Stimulated activated CD4-positive, alpha-beta T cell treated with anti-CD3 and anti-CD28 coated beads, TNF-alpha, amount 100 ng/mL, for 1 hour (primary cell): ENCODE measurements at places on chromosomes 2 and 18.

GRCh38 chr2:135175177-135175576, 123.1 kb downstream of the RAB3GAP1 start:
- DNase-seq = no peak

DNA sequence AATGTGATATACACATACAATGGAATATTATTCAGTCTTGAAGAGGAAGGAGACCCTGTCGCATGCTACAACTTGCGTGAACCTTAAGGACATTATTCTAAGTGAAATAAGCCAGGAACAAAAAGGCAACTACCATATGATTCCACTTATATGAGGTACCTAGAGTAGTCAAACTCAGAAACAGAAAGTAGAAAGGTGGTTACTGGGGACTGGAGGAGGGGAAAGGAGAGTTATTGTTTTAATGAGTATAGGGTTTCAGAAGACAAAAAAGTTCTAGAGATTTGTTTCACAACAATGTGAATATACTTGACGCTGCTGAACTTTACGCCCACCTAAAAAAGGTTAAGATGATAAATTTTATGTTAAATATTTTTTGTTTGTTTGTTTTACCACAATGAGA, 47.0 kb downstream of the CXCR4 start:
- DNase-seq = no peak

DNA sequence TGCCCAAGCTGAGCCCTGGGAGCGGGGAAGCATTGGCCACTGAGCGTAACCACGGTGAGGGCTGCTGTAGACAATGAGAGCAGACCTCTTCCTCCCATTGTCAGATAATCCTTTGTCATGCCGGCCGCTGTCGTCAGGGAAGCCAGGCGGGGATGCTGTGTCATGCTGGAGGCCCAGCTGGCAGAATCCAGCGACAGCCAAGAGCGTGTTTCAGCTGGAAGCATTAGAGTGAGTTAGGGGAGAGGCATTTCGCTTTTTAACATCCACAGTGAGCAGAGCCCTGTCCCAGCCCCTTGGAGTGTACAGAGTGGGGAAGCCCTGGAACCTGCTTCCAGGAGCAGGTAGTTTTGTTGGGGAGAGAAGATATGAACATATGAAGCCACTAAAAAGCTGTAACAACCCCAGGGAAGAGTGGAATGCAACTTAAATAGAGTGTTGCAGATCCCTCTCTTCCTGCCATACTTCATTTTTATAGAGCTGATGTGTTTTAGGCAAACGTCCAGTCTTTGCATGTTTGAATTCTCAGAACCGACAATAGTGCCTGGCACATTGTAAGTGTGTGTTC, 7.0 kb downstream of the CTIF start:
- DNase-seq = no peak

GRCh38 chr18:53422896-53423295, 801.6 kb downstream of the MBD2 start:
- DNase-seq = no peak

GRCh38 chr2:230068651-230069055, at the start of gene SLC16A14:
Gene SLC16A14, minus strand, starts transcription at chr2:230068924. Its CDS starts 9,572 bp downstream, at chr2:230059352.
- no peak for DNase-seq

- DNase-seq = no peak
These were observed 69.1 kb upstream of the DNAJC10 start for GRCh38 chr2:182646763-182647498.

- DNase-seq = no peak
These were observed 6.1 kb upstream of the CCDC195 start for GRCh38 chr2:224722250-224722649.

- no peak for DNase-seq
These were observed 630.7 kb downstream of the ZEB2 start for GRCh38 chr2:143889216-143889615.

GRCh38 chr2:227204452-227204851, 40.0 kb downstream of the COL4A3 start:
- DNase-seq = no peak

- no peak for DNase-seq
These were observed 57.9 kb upstream of the SPHKAP start for GRCh38 chr2:228239207-228239906.

GRCh38 chr2:237264480-237265219, 149.3 kb downstream of the COL6A3 start:
- DNase-seq = no peak

GRCh38 chr2:210049831-210050230, 47.4 kb downstream of the RPE start:
- DNase-seq = no peak

DNA sequence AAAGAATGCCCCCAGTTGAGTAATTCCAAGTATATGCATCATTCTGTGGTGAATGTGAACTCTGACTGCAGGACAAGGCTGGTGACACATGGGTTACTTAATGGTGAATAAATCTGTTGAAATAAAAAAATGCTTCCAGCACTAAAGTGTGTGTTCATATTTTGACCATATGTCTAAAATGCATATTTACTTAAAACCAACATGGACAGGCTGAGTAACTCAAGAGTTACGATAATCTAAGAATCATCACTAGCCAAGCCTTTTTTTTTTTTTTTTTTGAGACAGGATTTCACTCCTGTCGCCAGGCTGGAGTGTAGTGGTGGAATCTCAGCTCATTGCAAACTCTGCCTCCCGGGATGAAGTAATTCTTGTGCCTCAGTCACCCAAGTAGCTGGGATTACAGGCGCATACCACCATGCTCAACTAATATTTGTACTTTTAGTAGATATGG, 47.1 kb upstream of the CCBE1 start:
- DNase-seq = no peak

DNA sequence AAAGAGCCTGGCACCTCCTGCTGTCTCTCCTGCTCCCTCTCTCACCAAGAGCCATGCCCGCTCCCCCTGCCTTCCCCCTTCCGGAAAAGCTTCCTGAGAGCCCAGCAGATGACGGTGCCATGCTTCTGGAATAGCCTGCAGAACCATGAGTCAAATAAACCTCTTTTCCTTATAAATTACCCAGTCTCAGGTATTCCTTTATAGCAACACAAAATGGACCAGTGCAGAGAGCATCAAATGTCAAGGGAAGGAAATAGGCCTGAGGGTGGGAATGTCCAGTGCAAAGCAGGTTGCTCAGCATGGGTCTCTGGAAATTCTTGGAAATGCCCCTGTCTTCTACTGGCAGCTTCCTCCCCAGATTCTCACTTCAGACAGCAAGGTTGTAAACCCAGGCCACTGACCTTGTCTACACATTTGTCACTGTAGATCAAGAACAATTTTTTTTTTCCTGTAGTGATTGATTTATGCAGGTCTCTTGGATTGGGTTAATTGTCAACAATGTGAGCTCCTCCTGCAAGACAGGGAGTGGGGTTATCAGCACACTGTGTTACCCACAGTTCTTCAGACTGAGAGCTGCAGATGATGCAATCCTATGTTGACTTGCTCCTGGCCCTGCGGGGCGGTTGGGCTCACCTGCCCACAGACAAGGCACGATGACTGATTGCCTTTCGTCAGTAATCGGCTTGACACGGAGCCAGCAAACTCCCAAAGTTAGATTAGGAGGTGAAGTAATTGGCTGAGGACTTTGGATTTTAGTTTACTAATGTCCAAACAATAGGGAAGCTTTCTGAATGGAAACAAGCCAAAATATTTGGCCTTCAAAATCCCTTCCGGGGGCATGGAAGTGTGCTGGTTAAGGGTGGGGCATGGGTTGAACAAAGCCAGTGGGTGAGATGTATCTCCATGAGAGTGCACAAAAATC, 5.4 kb upstream of the BOD1L2 start:
- no peak for DNase-seq

DNA sequence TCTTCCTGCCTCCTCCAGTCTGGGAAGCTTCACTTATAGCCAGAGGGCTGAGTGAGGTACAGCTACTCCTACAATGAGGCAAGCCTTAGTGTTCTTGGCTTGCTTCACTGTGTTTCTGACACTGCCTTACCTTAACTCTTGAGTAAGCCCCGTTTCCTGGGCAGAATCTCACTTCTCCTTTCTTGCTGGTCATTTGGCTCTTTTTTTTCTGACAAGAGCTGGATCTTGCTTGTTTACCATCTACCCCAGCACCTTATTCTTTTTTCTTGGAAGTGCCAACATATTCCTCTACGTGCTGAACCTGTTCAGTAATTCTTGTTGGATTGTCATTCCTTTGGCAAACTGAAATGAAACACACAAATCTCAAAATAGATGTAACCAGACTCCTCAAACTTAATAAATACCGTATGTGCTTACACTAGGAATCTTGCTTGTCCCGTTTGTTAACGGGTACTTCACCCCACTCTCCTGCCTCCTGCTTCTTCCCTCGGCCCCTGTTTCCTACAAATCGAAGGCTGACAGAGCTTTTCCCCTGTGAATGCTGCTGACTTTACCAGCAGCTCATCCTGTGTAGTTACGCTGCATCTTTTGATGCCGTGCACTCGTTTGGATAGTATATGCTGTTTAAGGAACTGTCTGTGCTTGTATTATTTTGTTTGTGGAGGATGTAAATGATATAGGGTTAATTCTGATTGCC, 132.2 kb downstream of the FMNL2 start:
- DNase-seq = no peak

DNA sequence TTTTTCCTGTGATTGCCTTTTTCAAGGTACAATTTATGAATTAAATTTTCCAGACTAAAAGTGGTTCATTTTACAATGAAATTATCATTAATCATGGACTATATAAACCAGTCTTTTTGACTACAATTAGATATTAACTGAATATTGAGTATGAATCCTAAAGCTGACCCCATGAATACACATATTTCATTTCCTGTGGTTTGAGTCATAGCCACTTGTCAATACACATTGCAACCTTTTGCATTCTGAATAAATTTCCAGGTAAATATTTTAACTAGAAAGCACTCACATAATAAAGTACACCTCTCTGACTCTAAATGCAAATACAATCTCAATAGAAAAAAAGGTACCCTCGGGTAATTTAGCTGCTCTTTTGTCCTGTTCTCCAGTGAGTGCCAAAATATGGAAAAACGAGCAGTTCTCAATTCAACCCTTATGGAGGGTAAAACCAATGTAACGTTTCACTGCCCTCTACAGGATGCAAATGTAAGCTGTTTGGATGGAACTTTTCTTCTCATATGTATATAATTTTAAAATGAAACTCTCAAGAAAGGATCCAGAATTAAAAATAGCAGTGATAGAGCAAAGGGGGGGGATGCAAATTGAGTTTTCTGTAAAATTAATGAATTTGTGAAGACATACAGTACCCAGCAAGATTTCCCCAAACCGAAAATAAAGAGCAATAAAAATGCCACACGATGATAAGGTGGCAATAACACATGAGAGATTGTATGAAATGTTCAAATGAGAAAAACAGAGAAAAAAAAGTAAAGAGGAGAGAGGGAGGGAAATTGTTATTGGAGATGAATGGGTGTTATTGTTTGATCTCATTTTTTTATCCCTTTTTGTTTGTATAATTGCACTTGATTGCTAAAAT, 1795.7 kb upstream of the PIK3C3 start:
- no peak for DNase-seq

- no peak for DNase-seq
These were observed 101.0 kb upstream of the DNER start for GRCh38 chr2:229815342-229815741.
